ENCODE measurements at places on chromosomes 1 and 21. TPM values are rescaled to one million over a fixed set of nuclear protein-coding genes. Genes with fewer than 3 reads are reported as not detected.

Gene PCBP3
- not detected for polyA plus RNA-seq

Gene IFFO2
- 17.5 TPM for polyA plus RNA-seq

Gene SLC25A34
- polyA plus RNA-seq, result 0.08 TPM

Gene EVA1B
- polyA plus RNA-seq, result 16.6 TPM

Gene DNALI1
- not detected for polyA plus RNA-seq

Gene TNFRSF4
- not detected for polyA plus RNA-seq

Gene PTGFR
- 0.88 TPM for polyA plus RNA-seq

Gene OR2G6
- polyA plus RNA-seq, result not detected

Gene LAX1
- not detected for polyA plus RNA-seq

Gene COL8A2
- 1.6 TPM for polyA plus RNA-seq

Gene LIPI
- not detected for polyA plus RNA-seq

Gene SPRR1B
- not detected for polyA plus RNA-seq

Gene RGL1
- 1.2 TPM for polyA plus RNA-seq

Gene CAPN9
- polyA plus RNA-seq, result not detected

Gene DNM3
- 0.22 TPM for polyA plus RNA-seq

Gene RRP1B
- 3.3 TPM for polyA plus RNA-seq

Gene PRAMEF15
- not detected for polyA plus RNA-seq

Gene MIA3
- polyA plus RNA-seq, result 36.6 TPM

Gene KRTAP23-1
- polyA plus RNA-seq, result not detected

Gene PLEKHA6
- polyA plus RNA-seq, result 0.08 TPM

Gene ADAMTS1
- polyA plus RNA-seq, result not detected

Gene NENF
- 42.3 TPM for polyA plus RNA-seq

Gene CHTOP
- polyA plus RNA-seq, result 28.1 TPM

Gene RCC1
- polyA plus RNA-seq, result 10.1 TPM

Gene OR2T29
- not detected for polyA plus RNA-seq

Gene GBP2
- 74.1 TPM for polyA plus RNA-seq

Gene RNU1-4
- not detected for polyA plus RNA-seq

Gene RBP7
- polyA plus RNA-seq, result 116 TPM

Gene IL20
- polyA plus RNA-seq, result not detected

Gene HOOK1
- polyA plus RNA-seq, result not detected

Gene PDPN
- not detected for polyA plus RNA-seq

Gene OR2T33
- not detected for polyA plus RNA-seq

Gene SPRR2E
- polyA plus RNA-seq, result not detected

Gene FCRL2
- polyA plus RNA-seq, result not detected

Gene OR6K3
- not detected for polyA plus RNA-seq

Gene TMEM269
- polyA plus RNA-seq, result not detected

Gene CSMD2
- not detected for polyA plus RNA-seq

Gene S100A14
- polyA plus RNA-seq, result not detected

Gene ZNF683
- not detected for polyA plus RNA-seq

Gene RIIAD1
- polyA plus RNA-seq, result not detected

Gene TEDDM1
- polyA plus RNA-seq, result 0.07 TPM

Gene DMBX1
- not detected for polyA plus RNA-seq

Gene TTC4
- polyA plus RNA-seq, result 12.4 TPM

Gene S100A9
- 40,800 TPM for polyA plus RNA-seq

Gene CCDC30
- polyA plus RNA-seq, result 1.5 TPM

Gene SELP
- polyA plus RNA-seq, result 1.4 TPM

Gene MYBPH
- polyA plus RNA-seq, result 0.17 TPM

Gene BATF3
- 34.7 TPM for polyA plus RNA-seq

Gene C1orf167
- polyA plus RNA-seq, result not detected

Gene ORC1
- 0.27 TPM for polyA plus RNA-seq

Gene TBX19
- 4.4 TPM for polyA plus RNA-seq

Gene RIMKLA
- not detected for polyA plus RNA-seq

Gene TCHHL1
- polyA plus RNA-seq, result not detected

Gene DENND2C
- polyA plus RNA-seq, result 0.03 TPM

Gene FAM167B
- not detected for polyA plus RNA-seq
